GM23338 (cell line): ENCODE measurements at places on chromosomes 12 and 14. TPM values are rescaled to one million over a fixed set of nuclear protein-coding genes. Genes with fewer than 3 reads are reported as not detected.

SLC38A1 gene
- polyA plus RNA-seq: 91.1 and 114 TPM in 2 replicates

AQP6 gene
- 0.08 TPM in 1 of 2 replicates, not detected in the other for polyA plus RNA-seq

LRIG3 gene
- 1.6 and 1.9 TPM in 2 replicates for polyA plus RNA-seq

KLRB1 gene
- polyA plus RNA-seq: 0.18 TPM in 1 of 2 replicates, not detected in the other

C3AR1 gene
- not detected in 2 replicates for polyA plus RNA-seq

ADAM20 gene
- polyA plus RNA-seq: 0.06 TPM in 1 of 2 replicates, not detected in the other
